ENCODE measurements at places on chromosomes 3 and 15.

DNA sequence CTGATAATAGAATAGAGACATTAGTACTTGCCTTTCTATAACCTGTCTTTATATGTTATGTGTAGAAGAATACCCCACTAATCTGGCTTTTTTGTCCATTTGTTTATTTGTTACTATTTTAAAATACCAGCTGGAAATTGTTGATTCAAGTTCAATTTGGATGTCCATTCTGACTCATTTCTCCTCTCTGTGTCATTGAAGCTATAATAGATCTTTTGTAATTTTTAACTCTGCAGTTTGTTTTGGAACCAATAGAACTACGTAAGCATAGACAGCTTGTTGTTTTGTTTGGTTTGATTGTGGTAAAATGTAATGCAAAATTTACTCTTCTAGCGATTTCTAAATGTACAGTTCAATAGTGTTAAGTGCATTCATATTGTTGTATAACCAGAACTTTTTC, 390.4 kb downstream of the ZIC1 start:
- H3K4me3 ChIP-seq: no peak overlapping the region
- no peaks in the 10 kb centered on the region for H3K27me3 ChIP-seq
- no peaks in the 10 kb centered on the region for H3K36me3 ChIP-seq
- DNase-seq: no peak
- H3K4me1 ChIP-seq: no peaks in the 10 kb centered on the region

DNA sequence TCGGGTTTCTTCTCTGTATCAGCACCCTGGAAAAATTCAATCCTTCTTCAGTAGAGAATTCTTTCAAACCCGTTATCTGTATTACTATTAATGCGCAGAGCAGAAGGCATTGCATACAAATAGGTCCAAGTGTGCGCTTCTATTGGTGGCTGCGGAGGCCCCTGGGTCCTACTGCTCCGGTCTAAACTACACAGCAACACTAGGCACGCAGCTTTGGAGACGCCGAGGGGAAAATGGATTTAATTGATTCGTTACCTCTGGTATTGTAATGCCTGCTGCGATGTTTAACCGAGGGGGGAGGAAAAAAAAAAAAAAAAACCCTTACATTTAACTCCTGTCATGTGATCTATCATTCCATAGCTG, at the start of gene ROBO1:
Gene ROBO1, minus strand, starts transcription at position 94 of the 363 bp plus-strand sequence.
- no peak within 1 kb of the TSS for H3K27ac ChIP-seq
- H3K36me3 ChIP-seq: no peaks in the 10 kb centered on the region
- no peak for DNase-seq
- no peak within 1 kb of the TSS for H3K4me3 ChIP-seq
- no peaks in the 10 kb centered on the region for H3K27me3 ChIP-seq
- H3K4me1 ChIP-seq: no peaks in the 10 kb centered on the region

DNA sequence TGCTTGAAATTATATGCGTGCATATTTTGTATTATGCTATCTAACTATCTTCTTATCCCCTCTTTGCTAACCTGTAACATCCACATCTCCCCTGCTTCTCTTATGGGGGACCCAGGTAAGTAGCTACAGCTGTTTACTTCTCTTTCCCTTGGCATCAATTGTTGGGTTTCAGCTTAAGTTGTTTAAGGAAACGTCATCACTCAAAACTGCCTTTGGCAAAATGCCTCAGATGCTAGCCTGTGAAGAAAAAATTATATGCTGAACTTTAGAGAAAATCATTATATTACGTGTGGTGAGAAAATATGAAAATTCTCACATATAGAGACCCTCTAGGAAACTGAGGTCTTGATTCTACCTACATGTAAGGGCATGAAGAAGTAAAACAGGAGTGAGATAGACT, 447.0 kb upstream of the NECTIN3 start:
- no peak overlapping the region for H3K4me3 ChIP-seq
- no peak overlapping the region for H3K27ac ChIP-seq

DNA sequence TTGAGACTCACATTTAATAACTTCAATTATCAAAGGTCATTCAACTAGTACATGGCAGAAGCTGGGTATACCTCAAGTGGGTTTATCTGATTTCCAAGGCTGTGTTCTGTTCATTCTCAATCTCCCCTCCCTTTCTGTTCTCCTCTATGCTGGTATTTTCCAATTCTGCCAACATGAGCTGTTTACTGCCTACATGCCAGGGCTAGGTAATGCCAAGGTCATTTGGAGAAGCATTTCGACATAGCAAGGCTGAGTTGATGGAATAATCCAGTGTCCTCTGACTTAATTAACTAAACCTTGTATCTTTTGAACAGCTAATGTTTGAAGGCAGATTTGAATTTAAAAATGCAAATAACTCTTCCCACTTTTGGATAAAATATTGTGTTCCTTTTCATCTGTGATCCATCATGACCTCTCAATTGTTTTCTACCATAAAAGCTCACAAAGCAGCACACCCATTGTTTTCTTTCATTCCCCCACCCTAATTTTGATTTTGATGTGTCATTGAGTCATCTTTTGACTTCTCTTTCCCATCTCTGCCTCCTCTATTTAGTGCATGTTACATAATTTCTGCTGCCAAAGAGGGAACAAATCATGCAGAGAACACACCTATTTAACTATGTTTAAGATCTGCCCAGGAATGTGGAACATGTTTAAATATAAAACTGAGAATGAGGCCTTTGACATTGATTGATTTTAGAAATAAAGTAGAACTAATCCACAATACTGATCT, 308.8 kb upstream of the NR2E3 start:
- no peak overlapping the region for H3K27ac ChIP-seq
- H3K4me1 ChIP-seq: no peaks in the 10 kb centered on the region
- no peak overlapping the region for H3K4me3 ChIP-seq
- no peaks in the 10 kb centered on the region for H3K36me3 ChIP-seq
- no peak for DNase-seq

- no peak overlapping the region for H3K4me3 ChIP-seq
- H3K4me1 ChIP-seq: peaks cover 14% of the 10 kb centered on the region
- no peak for DNase-seq
- no peaks in the 10 kb centered on the region for H3K36me3 ChIP-seq
These were observed 25.8 kb upstream of the CLK3 start for GRCh38 chr15:74589826-74590225.
